ENCODE measurements at places on chromosomes 4 and X.

DNA sequence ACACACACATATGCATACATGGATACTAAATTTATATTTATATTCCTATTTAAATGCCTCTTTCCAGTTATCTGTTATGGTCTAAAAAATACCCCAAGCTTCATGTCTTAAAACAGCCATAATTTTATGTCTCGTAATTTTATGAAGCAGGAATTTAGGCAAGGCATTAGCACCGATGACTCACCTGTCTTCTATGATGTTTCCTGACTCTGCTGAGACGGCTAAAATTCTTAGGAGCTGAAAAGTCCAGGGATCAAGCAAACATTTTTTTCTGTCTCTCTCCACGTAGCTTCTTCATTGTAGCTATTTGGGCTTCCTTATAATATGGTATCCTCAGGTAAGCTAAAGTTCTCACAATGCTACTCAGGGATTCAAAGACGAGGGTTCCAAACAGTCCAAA is 930.3 kb downstream of the STIM2 start:
- DNase-seq: no peak

GRCh38 chr4:115675719-115676118 is 562.3 kb upstream of the NDST4 start:
- DNase-seq: no peak

GRCh38 chr4:41361794-41362526 is 105.2 kb downstream of the UCHL1 start:
- DNase-seq: no peak

- DNase-seq: no peak
Observed at GRCh38 chr4:7880683-7881082, 59.0 kb downstream of the AFAP1 start.

GRCh38 chrX:39811376-39811775 is 286.4 kb downstream of the BCOR start:
- no peak for DNase-seq

GRCh38 chrX:41890026-41890423 is 33.3 kb downstream of the CASK start:
- DNase-seq: no peak

DNA sequence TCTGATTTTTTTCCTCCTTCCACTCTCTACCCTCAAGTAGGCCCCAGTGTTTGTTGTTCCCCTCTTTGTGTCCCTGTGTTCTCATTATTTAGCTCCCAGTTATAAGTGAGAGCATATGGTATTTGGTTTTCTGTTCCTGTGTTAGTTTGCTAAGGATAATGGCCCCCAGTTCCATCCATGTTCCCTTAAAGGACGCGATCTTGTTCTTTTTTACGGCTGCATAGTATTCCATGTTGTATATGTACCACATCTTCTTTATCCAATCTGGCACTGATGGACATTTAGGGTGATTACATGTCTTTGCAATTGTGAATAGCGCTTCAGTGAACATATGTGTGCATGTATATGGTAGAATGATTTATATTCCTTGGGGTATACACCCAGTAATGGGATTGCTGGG is 54.5 kb upstream of the BTC start:
- no peak for DNase-seq

DNA sequence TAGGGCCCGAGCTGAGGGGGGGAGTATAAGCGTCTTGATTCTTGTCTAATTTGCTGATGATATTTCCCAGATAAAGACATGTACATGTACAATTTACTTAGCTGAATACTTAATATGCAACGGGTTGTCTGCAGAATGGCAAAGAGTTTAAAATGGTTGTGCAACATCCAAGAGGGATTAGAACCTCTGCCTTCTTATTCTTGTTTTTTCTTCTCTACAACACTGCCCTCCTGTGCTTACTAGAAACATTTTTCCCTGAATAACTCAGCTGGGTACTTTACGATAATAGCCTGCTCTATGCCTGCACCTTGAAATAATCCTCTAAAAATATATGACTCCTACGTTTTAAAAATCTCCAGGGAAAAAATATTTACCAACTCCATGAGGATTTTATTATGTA is 41.8 kb downstream of the INTS12 start:
- DNase-seq: no peak

GRCh38 chrX:41275661-41276609 is 58.0 kb upstream of the DDX3X start:
- DNase-seq: peak; percentile 21

- no peak for DNase-seq
Observed at GRCh38 chrX:28498658-28499057, 88.6 kb upstream of the IL1RAPL1 start.

DNA sequence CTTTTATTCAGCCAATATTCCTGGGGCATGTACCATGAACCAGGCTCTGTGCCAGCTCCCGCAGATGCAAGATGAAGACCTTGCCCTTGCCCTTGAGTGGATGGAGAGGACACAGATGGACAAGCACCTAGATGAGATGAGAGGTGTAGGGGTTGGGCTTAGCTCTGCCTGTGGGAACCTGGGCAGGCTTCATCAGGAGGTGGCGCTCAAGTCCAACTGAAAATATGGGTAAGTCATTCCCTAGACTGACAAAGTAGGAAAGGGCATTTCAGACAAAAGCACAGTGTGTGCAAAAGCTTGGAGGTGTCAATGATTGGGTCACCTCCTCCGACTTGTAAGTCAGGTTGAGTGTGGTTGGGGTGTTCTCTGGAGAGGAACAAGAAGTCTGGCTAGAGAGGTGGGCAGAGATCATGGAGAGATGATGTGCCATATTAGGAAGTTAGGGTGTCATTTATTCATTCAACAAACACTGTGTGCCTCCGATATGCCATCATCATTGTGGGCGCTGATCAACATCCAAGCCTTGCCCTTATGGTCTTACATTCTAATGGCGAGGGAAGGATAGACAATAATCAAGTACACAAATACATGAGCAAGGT is 64.6 kb downstream of the ANAPC4 start:
- peak; percentile 44 for DNase-seq

GRCh38 chr4:114964026-114964425 is 149.4 kb downstream of the NDST4 start:
- no peak for DNase-seq

DNA sequence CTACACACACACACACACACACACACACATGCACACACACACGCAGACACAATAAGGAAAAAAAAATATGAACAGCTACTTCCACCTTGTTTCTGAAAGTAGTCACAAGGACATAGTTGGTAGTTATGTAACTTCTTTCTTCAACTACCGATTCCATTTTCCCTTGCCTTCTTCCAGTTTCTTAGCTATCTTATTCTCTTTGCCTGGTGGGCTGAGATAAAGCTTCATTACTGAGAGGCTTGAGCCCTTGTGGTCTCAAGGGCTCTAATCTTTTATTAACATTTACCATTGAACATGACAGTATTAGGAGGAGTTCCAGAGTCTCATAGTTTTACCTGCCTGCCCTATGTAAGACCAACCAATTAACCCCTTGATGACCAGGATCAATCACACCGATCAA is 8.9 kb upstream of the SMIM10 start:
- DNase-seq: no peak

DNA sequence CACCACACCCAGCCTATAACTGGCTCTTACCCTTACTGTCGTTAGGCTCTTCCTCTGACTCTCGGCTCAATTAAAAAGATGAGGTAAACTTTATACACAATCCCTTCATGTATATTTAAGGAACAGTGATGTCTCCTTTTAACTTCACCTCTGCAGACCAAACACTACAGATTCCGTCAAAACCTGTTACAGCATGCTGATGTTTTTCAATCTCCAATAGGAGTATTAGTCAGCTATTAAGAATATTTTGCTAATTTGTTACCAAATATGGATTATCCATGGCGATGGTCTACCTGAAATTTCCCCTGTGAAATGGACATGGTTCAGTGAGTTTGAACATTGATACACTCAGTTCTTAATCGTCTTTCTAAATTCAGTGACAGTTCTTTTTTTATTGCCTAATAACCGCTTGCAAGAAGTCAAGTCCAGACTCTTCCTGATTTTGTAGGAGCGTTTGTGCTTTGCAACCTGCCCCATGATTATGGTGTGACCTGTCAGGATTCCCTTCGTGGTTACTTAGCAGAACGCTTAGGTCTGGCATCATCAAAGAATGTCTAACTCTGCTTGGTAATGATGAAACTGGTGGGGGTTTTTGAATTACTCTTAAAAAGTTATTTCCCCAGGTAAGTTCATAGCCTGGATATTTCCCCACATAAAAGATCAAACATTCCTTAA is 72.2 kb upstream of the STOX2 start:
- DNase-seq: no peak

GRCh38 chr4:108919226-108919893 is 156.5 kb upstream of the ETNPPL start:
- no peak for DNase-seq

DNA sequence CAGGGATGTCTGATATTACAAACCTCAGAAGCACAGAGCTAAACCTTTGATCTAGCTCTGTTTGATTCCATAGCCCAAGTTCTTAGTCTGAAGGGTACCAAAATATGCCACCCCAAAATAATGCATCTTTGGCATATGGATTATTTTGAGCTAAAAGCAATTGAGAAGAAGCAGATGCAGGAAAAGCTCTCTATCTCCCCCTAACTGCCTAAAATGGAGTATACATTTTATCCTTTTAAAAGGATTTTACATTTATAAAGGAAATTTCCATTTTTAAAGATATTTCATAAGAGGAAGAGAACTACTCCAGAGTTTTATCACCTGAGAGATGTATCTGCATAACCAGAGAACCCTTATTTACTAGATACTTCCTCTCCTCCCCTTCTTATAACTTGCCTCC is 158.7 kb downstream of the ZNF674 start:
- DNase-seq: no peak

GRCh38 chrX:37714479-37714878 is 28.9 kb downstream of the XK start:
- no peak for DNase-seq

- DNase-seq: peak; percentile 33
Observed at GRCh38 chr4:55312489-55313101, 33.4 kb upstream of the SRD5A3 start.

GRCh38 chr4:17866810-17867209 is 56.0 kb downstream of the NCAPG start:
- no peak for DNase-seq

DNA sequence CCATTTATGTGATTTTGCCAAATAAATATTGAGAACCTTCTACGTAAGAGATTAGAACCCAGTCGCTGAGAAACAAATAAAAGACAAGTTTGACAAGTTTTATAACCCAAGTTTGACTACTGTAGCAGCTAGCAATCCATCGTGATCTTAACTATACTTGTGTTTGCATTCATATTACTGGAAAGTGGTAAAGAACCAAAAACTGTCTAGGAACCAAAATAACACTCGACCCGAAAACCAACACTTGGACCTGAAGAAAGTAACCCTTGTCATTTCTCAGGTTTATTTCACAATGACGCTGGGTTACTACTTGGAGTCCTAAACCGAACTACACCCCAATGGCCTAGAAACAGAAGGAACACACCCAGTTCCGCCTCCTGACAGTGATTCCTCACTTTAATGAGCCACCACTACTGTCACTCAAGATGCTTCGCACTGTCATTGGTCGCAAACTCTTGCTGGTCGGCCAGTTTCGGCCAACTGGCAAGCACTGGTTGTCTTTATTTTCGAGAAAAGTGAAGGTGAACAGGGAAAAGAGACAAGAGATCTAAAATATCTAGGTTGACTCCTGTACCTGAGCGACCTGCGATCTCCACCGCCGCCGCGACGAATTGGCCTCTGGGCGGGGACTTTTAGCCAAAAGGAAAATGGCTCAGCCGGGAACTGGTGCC is 496 bp downstream of the FBXO8 start:
- DNase-seq: peak; percentile 93

- peak; percentile 80 for DNase-seq
Observed at GRCh38 chrX:15854712-15855567, at the start of gene AP1S2. AP1S2 (minus strand) TSS chrX:15854813; CDS start chrX:15852524, 2,289 bp downstream.

DNA sequence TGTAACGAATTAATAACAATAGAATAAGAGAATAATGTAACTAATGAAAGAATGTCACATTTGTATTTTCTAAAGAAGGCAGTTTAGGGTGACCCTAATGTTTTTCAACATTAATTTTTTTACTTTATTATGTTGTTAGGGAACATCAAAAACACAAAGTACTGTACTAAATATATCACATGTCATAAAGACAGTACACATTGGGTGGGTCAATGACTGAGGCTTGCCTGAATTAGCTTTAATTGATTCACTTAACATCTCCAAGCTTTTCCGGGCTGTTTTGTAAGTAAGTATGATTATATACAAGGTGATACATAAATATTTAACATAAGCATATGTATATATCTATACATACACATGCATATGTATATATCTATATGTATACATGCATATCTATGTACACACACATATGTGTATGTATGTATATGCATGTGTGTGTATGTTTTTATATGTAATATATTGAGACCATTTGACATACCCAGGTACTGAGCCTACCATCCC is 43.4 kb upstream of the KLF3 start:
- no peak for DNase-seq

- DNase-seq: no peak
Observed at GRCh38 chrX:104854790-104855340, 288.9 kb downstream of the IL1RAPL2 start.

DNA sequence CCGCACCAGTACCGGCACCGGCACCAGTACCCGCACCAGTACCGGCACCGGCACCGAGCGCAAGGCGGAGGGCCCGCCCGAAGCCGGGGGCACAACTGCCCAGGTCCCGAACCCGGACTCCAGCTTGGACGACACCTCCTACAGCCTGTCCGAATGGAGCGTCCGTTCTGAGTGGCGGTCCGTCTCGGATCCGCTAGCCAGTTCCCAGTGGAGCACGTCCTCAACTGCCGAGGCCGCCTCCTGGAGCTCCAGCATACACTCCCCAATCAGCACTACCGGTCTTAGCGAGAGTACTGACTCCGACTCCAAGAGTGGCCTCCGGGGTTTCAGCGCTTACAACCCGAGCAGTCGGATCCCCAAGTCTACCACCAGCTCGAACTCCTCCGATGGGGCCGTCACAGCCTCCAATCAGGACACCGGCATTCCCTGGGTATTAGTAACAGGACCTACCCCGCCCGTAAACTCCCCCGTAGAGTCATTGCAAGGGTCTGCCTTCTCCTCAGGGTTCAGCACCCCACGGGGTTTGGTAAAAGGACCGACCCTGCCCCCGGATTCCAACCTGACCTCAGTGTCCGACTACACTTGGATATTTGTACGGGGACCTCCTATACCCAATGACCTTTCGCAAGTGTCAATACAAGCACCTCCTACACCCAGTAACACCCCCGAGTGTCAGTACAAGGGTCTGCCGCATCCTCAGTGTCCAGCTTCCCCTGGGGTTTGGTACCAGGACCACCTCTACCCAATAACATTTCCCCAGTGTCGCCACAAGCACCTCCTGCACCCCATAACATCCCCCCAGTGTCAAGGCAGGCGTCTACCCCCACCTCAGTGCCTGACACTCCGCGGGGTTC is 721 bp upstream of the MAOA start:
- DNase-seq: no peak

- no peak for DNase-seq
Observed at GRCh38 chr4:139392797-139393196, 61.1 kb upstream of the RAB33B start.

GRCh38 chrX:96568071-96568470 is 116.6 kb upstream of the DIAPH2 start:
- DNase-seq: no peak

DNA sequence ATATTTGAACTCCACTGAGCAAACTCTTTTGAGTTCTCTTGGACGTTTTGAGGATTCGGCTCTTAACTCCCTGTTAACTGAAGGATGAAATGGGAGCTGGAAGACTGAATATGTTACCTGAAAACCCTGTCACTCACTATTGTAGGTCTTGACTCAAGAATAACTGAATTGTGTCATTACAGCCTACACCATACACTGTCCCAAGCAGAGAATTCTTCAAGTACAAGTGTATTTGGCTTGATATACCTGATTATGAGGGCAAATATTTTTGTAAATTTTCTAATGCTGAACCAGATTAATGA is 276.1 kb downstream of the CFAP299 start:
- no peak for DNase-seq

- DNase-seq: no peak
Observed at GRCh38 chr4:101178731-101179130, 168.6 kb downstream of the PPP3CA start.

All from HepG2 (cell line).